ENCODE measurements at places on chromosomes 1 and 21. TPM values are rescaled to one million over a fixed set of nuclear protein-coding genes. Genes with fewer than 3 reads are reported as not detected.

- DNase-seq: no peak
These were observed 17.9 kb downstream of the CSTB start for GRCh38 chr21:43758111-43758641.

DNA sequence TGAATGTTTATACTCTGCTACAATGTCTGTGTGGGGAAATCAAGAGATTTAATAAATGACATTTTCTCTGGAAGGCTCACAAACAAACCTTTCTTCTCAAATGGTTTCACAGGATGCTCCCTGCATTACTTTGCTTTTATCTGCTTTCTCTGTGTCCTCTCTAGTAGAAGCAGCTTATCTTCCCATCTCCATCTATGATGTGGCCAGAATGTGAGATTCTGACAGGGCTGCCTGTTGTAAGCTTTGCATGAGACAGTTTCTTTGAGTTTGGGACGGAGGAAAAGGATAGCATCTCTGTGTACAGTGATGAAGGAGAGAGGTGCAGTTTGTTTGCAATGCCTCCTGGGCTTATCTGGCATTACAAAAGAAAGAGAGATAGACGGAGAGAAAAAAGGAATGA lies 24.6 kb downstream of the PRMT6 start:
- no peak for DNase-seq

GRCh38 chr1:42962641-42963377 lies 4.1 kb upstream of the SLC2A1 start:
- no peak for DNase-seq

GRCh38 chr1:33378976-33379375 lies 51.9 kb downstream of the PHC2 start:
- DNase-seq: no peak

- no peak for DNase-seq
These were observed 76.4 kb downstream of the FHAD1 start for GRCh38 chr1:15323351-15323988.

GRCh38 chr1:43069461-43070050 lies 102.5 kb downstream of the EBNA1BP2 start:
- DNase-seq: no peak

- no peak for DNase-seq
These were observed 59.3 kb downstream of the VWA5B1 start for GRCh38 chr1:20349971-20350370.

- no peak for DNase-seq
These were observed 3.5 kb downstream of the RGS4 start for GRCh38 chr1:163072658-163073057.

GRCh38 chr1:225865514-225865913 lies 16.7 kb downstream of the TMEM63A start:
- DNase-seq: no peak

DNA sequence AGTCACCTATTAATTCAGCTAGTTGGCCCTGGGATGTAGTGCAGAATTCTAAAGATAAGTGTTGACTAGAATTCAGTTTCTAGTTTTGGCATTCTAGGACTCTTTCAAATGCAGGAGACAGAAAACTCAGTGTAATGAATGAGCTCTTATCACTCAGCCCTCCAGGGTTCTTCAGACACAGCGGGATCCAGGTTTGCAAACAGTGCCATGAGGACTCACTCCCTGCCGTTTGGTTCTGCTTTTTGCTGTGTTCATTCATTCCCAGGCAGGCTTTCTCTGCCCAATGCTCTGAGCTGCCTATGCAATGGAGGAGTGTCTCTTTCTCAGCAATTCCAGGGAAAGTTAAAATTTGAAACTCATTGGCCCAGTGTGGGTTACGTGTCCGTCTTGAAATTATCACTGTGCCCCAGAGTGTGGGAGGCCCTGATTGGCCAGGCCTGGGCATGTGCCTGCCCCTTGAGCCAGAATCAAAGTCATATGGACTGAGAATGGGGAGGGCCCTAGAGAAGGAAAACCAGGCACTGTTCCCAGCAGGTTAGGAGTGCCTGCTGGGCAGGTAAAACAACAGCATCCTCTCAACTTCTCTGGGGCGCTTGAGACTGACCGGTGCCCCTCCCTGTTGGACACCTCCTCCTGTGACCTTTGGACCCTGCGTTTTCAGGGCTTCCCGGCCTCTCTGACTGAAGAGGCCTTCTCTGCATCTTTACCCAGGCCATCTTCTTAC lies 43.4 kb downstream of the TMEM51 start:
- DNase-seq: no peak

DNA sequence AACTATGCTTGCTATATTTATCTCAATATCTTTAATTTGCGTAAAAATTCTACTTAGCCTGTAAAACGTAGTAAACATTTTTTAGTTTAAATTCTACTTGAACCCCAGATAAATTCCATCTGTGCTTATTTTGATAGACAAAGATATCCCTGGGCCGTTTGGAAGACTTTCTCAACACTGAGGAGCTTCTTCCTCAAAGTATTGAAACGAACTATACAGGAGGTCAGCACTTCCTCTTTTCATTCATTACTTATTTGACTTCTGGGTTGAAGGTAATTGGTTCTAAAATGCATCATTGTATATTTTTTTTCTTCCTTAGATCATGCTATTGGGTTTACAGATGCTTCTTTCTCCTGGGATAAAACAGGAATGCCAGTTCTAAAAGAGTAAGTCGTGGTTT lies 74.7 kb downstream of the HSPA13 start:
- no peak for DNase-seq

- peak; percentile 54 for DNase-seq
These were observed 39.0 kb downstream of the DPT start for GRCh38 chr1:168689726-168690602.

CELSR2 gene
- total RNA-seq: 18.1 TPM

TNFRSF18 gene
- total RNA-seq: 0.67 TPM

IQCC gene
- total RNA-seq: 5.3 TPM
